ENCODE measurements at places on chromosomes 1 and 21.
A peak's percentile ranks its signal among the peaks of the same experiment; 100 is the strongest.

DNA sequence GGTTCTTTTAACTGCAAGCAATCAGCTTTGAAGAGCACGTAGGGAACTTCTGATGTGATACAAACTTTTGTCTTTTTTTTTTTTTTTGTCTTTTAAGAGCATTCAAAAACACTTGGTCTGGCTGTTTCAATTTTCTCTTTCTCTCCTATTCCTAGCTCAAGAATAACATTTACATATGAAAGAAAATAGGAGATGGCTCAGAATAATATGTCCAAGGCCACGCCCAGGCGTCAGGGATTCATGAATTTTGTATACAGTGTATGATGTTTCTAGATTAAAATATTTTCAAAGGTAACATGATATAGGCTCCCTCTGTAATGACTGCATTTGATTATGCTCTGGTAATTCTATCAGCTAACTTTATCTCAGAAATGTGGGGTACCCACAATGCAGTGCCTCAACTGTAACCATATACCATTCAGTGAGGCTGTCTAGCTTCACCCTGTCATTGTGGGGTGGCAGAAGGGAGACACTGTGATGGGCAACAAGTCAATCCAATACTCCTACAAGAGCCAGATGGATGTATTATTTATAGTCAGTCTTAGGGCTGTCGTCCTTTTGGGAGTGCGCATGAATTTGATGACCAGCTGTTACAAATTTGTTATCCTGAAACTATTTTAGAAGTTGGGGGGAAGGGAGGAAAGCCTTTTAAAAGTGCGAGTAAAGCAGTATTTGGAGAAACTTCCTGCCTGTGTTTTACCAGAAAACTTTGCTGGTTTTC lies 1.5 kb upstream of the AKNAD1 start:
- no peak for DNase-seq

DNA sequence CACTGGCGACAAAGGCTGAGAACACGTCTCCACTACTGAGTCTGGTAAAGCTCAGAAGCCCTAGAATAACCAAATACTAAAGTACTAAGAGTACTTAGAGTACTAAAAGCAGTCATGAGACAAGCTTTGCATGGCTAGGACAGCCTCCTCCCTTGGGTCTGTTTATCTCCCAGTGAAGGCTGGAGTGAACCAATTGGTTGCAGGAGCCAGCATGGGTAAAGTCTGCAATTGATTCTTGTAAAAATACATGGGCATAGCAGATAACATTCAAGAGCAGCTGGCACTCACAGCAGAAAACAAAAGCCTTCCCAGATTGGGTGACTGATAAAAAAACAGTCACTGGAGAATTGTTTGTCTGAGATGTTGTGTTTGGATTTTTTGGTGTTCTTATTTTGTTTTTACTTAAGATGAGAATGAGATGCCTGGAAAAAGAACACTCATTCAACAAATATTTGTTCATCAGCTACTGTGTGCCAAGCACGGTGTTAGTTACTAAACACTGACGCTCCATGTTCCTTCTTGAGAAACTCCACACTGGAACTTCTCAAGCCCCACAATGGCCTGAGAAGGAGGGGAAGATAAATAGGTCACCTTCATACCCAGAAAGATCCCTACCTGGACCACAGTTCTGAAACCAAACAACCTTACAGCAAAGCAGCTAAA lies 3.7 kb downstream of the IRF6 start:
- DNase-seq = no peak

DNA sequence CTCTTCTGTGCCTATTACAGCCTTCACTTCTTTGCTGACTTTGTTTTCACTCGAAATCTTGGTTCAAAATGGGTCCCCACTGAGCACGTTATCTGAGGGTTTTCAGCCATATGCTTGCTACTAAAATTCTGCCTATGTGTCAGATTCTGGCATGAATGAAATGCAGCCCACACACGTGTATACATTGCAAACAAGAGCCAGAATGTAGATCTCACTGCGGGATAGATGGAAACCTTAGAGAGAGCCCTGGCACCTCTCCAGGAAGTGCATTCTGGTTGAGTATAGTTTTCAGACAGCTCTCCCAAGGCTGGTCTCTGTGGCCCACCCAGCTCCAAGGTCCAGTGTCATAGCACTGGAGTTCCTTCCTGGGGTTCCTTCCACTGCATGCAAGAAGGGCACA lies 234.7 kb upstream of the GJB5 start:
- DNase-seq = no peak

DNA sequence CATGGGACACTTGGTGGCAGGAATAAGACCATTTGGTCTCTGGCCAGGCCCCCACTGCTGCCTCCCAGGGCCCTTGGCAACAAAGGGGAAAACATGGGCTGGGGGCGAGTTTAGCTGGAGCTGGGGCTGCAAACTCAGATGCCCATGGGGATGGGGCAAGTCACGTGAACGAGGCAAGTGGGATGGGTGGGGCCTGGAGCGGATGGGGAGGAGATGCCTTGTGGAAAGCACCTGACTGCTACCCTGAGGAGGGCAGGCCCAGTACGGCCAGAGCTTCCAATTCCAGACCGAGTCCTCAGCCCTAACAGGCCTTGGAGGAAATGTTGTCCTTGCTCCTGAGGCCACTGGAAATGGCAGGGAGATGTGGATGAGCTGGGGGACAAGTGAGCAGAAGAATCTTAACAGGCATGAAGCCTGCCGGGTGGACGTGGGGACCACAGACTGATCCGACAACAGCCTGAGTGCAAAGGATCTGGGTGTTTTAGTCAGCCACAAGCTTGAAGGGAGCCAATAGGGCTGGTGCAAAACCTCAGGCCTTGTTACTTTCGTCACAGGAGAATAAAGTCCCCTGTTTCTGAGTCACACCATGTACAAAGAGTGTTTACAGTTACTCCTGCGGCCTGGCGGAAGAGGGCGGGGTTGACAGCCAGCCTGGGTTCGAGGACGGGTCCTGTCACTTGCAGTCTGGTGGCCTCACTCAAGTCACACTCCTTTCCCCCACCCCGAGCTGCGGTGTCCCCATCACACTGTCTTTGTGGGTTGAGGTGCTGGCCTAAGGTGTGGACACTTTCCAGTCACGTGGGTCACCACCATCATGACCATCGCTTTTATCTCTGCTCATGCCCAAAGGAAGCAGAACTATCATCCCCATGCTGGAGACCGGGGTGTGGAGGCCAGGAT lies 19.1 kb downstream of the RUNX3 start:
- DNase-seq = peak; percentile 66

- DNase-seq = no peak
Observed at GRCh38 chr21:46127239-46128105, 27.9 kb downstream of the FTCD start.

Data from T-helper 9 cell (primary cell).